ENCODE measurements at places on chromosomes 5 and 9. TPM values are rescaled to one million over a fixed set of nuclear protein-coding genes. Genes with fewer than 3 reads are reported as not detected.

GRCh38 chr9:133779516-133780403 lies 41.6 kb upstream of the SARDH start:
- no peak for DNase-seq

GRCh38 chr5:141559461-141559860 lies 59.3 kb downstream of the DIAPH1 start:
- no peak for DNase-seq

- DNase-seq: no peak
These were observed 228.5 kb downstream of the CRB2 start for GRCh38 chr9:123584202-123585176.

GRCh38 chr5:16492398-16493140 lies 27.0 kb upstream of the ZNF622 start:
- DNase-seq: no peak

DNA sequence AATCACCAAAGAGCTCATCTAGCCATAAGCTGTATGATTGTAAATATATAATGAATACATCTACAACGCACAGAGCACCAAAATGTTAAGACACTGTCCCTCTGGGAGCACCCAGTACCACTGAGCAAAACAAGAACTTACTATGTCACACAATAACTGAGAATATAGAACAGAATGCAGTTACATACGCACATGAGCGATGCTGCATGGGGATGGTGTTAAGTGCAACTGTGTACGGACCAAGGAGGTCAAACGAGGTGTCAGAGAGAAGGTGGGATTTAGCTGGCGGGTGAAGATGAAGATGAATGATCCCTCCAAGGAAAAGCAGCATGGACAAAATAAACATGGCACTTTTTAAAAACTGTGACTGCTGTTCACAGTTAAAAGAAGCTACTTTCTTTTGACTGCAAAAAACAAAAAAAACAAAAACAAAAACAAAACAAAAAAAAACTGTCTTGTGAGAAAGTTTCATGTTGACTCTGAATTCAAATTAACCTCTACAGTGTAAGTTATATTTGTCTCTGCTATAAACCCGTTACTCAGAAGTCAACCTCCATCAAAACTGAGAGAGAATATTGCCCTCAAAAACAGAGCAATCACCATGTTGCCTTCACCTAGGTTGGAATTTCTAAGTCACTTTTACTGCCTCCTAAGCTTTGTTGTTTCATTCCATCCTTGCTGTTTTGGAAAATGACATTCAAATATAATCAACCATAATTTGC lies 169.6 kb upstream of the GNA14 start:
- no peak for DNase-seq

- DNase-seq: no peak
These were observed 255.4 kb upstream of the NFIL3 start for GRCh38 chr9:91678807-91679580.

The CHSY3 gene
- polyA plus RNA-seq: 5.4 TPM

The NUTM2F gene
- not detected for polyA plus RNA-seq

The PBX3 gene
- polyA plus RNA-seq: 30.1 TPM
